Thoracic aorta (tissue), 2 donors: ENCODE measurements at places on chromosomes 4 and X.

DNA sequence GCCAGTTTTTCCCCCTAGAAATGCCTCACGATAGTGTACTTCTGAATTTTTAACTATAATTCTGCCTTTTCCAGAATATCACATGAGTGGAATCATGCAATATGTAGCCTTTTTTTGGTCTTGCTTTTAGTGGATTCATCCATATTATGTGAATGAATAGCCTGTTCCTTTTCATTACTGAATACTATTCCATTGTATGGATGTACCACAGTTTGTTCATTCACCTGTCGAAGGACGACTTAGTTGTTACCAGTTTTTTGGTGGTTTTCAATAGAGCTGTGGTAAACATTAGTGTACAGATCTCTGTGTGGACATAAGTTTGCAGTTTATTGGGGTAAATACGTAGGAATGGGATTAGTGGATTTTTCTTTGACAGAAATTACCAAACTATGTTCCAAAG lies 8.0 kb downstream of the JADE3 start:
- no peak for DNase-seq

GRCh38 chr4:167885872-167886271 lies 206.5 kb upstream of the ANXA10 start:
- DNase-seq = no peak

- DNase-seq = no peak
These were observed 182.5 kb upstream of the NPY2R start for GRCh38 chr4:155025762-155026457.

- no peak for DNase-seq
These were observed 4.0 kb upstream of the ABLIM2 start for GRCh38 chr4:8162625-8163024.

GRCh38 chr4:17726911-17727310 lies 54.5 kb downstream of the FAM184B start:
- no peak for DNase-seq

- DNase-seq = no peak
These were observed 155.8 kb downstream of the PPARGC1A start for GRCh38 chr4:23734000-23734399.

DNA sequence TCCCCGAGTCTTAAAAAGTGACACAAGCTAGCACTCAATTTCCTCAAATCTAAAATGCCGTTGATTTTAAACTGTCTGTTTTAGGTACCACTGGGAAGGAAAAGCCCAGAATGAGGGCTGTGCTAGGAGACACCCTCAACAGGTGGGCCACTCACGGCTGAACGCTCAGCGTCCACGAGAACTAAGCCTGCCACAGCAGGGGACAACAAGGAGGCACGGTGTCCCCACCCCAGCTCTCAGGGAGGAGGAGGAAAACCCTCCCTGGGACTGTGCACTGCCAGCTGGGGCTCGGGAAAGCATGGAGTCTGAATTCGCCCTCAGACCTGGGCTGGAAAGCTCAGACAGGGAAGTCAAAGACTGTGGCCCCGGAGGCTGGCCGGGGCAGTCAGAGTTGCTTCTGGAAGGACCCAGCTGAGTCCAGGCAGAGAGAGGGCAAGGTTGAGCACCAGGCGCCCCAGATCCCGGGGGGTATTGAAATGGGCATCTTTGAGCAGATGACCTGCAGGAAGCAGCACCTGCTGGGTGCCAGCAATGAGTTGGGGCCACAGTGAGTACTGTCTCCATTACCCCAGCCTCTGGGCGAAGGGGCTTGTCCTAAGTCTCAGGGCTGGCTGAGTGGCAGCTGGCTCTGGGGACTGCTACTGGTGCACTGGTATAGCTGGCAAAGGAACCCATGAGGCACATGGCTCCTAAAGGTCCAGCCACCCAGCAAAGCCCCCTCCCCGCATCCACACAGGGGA lies 769 bp upstream of the CPZ start:
- DNase-seq = no peak

GRCh38 chr4:149884046-149884445 lies 68.4 kb upstream of the IQCM start:
- no peak for DNase-seq

DNA sequence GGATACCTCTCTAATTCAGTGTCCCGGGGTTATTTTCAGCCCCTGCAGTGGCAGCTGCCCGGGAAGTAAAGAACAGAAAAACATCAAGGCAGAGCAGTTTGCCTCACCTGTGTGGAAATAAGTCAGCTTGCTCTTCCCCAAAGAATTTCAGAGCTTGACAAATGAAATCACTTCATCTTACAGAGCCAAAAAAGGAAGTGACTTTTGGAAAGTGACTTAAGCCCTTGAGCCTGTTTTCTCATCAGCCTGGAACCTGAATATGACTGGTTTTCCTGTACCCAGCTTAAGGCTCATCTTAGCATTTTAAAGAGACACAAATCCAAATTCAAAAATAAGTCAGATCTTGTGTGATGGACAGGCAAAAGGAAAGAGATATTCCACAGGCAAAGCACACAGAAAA lies 211.6 kb downstream of the RCHY1 start:
- no peak for DNase-seq

DNA sequence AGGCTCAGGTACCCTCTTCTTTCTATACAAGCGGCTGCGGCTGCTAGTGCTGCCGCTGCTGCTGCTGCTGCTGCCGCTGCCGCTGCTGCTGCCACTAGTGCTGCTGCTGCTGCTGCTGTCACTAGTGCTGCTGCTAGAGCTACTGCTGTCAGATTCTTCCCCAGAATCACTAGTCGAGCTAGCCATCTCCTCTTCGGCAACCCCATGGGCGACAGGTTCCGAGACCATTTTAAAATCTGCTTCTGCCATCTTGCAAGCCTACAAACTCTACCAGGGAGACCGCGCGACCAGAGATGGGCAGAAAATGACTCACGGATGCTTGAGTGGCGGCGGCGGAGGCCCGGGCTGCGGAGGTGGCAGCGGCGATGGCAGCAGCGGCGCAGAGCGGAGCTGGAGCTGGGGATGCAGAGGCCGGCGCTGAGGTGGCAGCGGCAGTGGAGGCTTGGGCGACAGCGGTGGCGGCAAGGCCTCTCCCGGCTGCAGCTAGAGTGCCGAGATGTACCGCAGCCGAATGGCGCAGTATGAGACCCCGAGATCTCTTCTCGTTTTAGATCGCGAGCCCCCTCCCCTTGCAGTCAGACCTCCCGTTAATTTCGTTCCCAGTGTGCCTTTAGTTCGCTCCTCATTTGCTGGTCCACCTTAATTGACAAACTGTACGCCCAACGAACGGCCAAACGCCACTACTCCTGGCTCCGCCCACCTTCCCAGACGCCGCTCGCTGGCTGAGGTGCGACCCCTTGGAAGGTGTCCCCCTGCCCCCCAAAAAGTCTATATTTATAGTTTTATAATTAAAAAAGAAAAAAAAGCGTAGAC lies at the start of gene NAP1L3:
Gene NAP1L3 (minus strand): TSS at position 523 of the 813 bp plus-strand sequence. CDS start 274 bp downstream, at position 249.
- DNase-seq = peak; percentile 3

GRCh38 chrX:16825264-16826035 lies 39.2 kb downstream of the TXLNG start:
- DNase-seq = no peak

GRCh38 chr4:21728304-21728703 lies 220.3 kb downstream of the KCNIP4 start:
- DNase-seq = no peak
